Left lobe of liver (tissue), 2 donors: ENCODE measurements at places on chromosomes 7 and 10. TPM values are rescaled to one million over a fixed set of nuclear protein-coding genes. Genes with fewer than 3 reads are reported as not detected.
A peak's percentile ranks its signal among the peaks of the same experiment; 100 is the strongest.

DNA sequence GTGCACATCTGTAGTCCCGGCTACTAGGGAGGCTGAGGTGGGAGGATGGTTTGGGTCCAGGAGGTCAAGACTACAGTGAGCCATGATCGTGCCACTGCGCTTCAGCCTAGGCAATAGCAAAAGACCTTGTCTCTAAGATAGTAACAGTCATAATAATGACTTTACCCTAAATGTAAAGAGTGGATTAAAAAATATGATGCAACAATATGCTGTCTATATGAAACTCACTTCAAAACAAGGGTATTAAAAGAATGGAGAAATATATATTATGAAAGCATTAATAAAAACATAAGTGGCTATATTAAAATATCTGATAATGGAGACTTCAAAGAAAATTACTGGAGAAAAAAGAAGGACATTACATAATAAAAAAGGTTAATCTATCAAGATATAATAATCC, 5.7 kb downstream of the GNA12 start:
- no peak for DNase-seq

Gene CTTNBP2
- 1.9 TPM for total RNA-seq

Gene EPHB6
- 5.1 TPM for total RNA-seq

DNA sequence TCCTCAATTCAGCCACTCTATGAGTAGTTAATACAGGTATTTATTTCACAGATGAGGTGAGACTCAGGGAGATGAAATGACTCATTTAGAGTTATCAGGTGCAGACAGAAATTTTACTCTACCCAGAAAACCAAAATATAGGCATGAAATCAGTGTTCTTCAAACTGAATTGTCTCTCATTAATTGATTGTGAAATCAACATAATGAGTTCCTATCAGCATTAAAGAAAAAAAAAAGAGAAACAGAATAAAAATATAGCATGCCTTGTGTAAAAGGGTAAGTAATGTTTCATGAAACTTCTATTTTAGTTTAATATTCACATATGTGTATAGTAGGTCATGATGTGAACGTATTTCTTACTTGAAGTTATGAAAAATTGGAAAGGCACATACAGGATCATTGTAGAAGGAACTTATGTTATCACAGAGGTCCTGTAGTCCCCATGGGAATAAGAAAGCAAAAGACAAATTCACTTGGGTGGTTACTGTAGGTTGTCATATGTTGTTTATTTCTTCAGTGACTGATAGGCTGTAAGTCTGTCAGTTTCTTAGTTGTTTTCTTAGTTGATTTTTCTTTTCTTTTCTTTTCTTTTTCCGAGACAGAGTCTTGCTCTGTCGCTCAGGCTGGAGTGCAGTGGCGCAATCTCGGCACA, 47.5 kb downstream of the KAT6B start:
- no peak for DNase-seq

DNA sequence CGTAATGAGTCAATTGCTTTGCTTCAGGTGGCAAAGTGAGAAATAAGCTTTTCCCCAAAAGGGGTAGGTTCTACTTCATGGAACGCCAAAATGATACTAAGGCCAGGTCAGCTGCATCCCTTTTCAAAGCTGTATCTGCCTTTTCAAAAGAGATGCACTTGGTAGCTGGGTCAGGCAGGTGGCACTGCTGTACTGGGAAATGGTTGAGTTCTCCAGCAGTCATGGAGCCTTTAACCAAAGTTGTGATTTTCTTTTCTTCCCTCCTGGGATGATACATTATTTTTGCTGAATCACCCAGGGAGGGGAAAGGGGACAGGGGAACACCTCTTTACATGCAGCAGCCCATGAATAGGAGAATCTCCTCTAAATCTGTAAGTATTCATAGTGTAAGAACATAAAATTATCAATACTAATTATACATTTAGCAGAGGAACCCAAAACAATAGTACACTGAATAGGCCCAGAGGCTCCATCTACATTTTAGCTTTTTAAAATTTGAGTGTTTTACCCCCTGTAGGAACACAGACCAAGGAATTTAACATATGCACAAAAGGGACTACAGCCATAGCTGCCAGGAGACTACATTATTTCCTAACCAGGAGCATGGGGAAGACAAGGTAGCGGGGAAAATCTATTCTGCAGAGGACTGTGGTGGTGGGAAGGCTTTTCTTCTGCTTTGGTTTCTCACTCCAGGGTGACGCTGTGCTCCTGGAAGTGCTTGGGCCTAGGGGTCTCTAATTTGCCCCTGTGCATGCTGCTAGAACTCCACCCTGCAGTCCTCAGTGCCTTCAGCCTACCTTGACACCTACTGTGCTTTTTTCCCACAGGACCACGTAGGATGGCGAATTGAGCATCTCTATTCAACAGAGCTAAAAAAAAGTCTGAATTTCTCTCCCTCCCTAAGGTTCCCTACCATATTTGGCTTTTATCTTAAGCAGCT, 6.4 kb upstream of the GPR22 start:
- DNase-seq = peak; percentile 55

DNA sequence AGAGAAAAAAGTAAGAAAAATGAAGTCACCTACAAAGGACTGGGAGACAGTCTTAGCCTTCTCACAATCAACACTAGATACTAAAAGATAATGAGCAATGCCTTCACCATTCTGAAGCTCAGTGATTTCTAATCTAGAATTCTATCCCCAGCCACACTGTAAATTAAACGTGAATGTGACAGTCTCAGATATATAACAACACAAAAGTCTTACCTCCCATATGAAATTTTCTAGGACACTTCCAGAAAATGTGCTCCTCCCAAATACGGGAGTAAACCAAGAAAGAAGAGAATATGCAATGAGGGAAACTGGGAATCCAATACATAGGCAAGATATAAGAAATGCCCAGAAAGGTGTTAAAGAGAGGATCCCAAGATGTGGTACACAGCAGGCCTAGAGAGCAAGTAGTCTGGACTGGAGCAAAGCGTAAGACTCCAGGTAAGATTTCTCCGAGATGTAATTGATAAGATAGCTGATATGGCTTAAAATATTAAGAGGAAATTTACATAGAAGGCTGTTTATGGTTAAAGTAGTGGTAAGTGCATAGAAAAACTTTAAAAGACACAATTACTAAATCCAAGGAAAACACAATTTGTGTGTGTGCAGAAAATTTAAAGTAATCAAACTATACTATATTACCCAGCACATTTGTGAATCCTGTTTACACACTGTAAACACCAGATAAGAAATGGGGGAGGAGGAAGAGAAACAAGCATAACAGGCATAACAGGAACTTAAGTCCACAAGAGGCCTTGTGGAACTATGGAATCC, 44.1 kb downstream of the SGMS1 start:
- DNase-seq = no peak

Gene AKR1D1
- total RNA-seq = 206 TPM

- no peak for DNase-seq
Measured at GRCh38 chr10:72124989-72125388, 36.6 kb upstream of the SPOCK2 start.

GRCh38 chr10:5976512-5977470, 552 bp downstream of the IL15RA start:
- DNase-seq = peak; percentile 74
